ENCODE measurements at places on chromosomes 11 and 22.

- no peak for DNase-seq
These were observed 5.1 kb upstream of the CDKN1C start for GRCh38 chr11:2890466-2891294.

DNA sequence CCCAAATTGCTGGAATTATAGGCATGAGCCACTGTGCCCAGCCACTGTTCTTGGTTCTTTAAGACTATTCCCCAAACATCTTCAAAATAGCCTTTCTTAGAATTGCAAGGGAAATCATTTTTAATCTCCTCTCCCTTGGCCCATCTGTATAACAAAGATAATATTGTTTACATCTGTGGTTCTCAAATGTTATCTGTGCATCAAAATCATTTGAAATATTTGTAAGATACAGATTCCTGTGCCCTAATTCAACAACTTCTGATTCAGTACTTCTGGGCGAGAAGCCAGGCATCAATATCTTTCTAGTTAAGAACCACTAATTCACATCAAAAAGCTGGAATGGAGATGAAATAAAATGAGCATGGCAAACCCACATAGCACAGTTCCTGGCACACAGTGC lies 83.0 kb downstream of the TMPRSS5 start:
- DNase-seq, result no peak

DNA sequence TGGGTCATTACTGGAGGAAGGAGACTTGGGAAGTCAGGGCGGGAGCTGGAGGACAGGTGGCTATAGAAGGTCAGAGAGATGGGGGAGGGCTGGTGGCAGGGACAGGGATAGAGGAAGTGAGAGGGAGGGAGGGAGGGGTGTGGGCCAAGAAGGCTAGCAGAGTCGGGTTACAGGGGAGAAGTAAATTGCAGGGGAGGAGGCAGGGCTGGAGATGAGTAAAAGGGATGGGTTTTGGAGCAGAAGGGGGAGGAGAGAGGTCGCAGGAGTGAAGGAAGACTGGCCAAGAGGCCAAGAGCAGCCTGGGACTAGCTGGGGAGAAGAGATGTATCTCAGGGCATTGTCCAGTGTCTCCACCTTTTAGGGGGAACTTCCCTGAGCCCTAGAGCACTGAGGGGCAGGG lies 33.0 kb downstream of the LRRC10B start:
- DNase-seq, result no peak

DNA sequence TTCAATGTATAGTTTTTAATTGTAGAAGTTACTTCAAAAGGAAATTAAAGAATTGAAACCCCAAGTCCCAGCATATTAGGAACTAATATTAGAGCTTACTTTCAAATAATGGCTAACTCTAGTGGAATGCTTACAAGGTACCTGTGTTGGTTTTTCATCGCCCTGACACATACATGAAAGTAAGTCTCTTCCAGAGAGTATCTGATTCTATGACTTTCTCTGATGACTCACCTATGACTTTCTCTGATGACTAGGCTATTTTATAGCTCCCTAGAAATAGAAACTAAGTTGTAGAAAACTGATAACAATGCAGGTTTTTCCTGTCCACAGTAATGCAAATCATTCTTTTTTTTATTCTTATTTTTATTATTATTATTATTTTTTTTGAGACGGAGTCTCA lies 33.6 kb upstream of the MMP7 start:
- no peak for DNase-seq
